CD4-positive, alpha-beta T cell treated with Interleukin-12 subunit alpha and Interleukin-12 subunit beta, for 1 hour (primary cell): ENCODE measurements at places on chromosomes 11 and 22.

GRCh38 chr22:45208993-45209838 is 31.5 kb downstream of the KIAA0930 start:
- peak; percentile 30 for DNase-seq

DNA sequence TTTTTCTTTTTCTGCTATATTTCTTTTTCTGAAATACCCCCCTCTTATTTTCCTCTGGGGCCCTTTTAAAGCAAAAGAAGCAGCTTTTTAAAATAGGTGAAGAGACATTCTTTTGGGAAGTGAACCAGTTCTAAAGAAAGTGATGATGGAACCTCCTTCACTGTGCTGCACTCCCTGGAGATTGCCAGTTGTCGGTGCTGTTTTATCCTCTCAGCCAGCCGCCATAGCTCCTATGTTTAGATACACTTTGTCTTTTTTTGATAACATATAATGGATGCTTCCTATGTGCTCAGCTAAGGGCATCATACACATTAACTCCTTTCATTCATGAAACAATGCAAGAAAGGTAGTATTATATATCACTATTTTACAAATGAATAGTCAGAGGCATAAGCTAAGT is 14.0 kb downstream of the CFAP300 start:
- no peak for DNase-seq

- no peak for DNase-seq
Measured at GRCh38 chr11:47004595-47005033, 68.1 kb downstream of the CSTPP1 start.

DNA sequence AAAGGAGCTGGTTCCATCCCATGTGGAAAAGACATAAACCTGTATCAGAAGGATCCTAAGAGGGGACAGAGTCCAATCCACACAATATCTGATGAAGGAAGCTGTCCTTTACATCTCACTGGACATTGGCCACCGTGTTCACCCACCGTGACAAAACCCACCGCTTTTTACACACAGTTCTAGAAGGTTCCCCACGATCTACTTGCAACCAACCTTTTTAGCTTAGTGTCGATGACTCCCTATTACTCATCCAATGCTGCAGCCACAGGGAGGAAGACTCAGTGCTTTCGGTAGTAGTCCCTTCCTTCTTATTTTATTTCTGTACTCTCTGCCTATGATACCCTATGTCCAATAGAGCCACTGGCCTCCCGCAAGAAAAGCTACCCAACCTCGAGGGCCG is 65.4 kb downstream of the MAPK1 start:
- no peak for DNase-seq

GRCh38 chr11:1822648-1823375 is 12.0 kb upstream of the SYT8 start:
- no peak for DNase-seq

GRCh38 chr22:35054064-35054463 is 11.9 kb upstream of the ISX start:
- DNase-seq = no peak

DNA sequence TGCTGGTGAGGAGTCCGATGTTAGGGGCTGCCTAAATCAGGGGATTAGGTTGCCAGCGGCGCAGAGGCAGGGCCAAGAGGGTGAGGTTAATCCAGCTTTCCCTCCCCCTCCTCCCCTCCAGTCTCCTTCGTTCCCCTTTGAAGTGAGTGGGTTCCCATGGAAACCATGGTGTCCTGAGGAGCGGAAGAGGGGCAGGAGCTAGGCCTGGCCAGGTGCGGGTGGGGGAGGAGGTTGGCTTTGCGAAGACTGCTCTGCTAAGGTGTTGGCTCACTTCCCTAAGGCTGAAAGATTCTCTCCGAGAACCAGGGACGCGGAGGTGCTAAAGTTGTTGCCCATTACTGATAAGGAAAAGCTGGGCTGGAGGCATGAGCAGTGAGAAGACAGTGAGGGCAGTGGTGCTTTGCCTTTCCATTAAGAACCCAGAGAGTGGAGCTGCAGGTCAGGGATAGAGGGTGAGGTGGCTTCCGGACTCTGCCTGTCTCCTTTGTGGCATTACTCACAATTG is 124.6 kb downstream of the FEZ1 start:
- DNase-seq = no peak

DNA sequence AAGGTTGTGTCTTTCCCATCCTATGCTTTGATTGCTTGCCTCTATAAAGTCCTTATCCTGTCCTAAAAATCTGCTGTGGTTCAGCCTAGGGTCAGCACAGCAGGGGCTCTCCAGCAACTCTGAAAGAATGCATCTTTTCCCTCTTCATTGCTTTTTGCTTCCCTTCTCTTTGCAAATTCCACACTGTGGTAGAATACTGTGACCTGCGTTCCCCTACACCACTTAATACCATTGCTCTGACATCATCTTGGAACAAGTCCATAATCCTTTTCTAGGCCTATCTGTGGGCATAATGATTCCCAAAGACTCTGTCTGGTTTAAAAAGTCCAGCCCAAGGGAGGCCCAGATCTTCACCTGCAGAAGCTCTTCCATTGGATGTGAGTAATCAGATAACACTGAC is 177.7 kb downstream of the NAV2 start:
- DNase-seq = no peak

- no peak for DNase-seq
Measured at GRCh38 chr11:127464325-127464724, 463.8 kb upstream of the KIRREL3 start.
